ENCODE measurements at places on chromosomes 1 and 21. TPM values are rescaled to one million over a fixed set of nuclear protein-coding genes. Genes with fewer than 3 reads are reported as not detected.

Gene PYHIN1
- total RNA-seq = 0.22 TPM

Gene COL8A2
- total RNA-seq = 1.4 TPM

Gene SPRR4
- not detected for total RNA-seq

Gene CPLANE2
- total RNA-seq = 10.1 TPM

Gene IL19
- total RNA-seq = not detected

Gene HSD3B2
- not detected for total RNA-seq

Gene CAMK1G
- total RNA-seq = not detected

DNA sequence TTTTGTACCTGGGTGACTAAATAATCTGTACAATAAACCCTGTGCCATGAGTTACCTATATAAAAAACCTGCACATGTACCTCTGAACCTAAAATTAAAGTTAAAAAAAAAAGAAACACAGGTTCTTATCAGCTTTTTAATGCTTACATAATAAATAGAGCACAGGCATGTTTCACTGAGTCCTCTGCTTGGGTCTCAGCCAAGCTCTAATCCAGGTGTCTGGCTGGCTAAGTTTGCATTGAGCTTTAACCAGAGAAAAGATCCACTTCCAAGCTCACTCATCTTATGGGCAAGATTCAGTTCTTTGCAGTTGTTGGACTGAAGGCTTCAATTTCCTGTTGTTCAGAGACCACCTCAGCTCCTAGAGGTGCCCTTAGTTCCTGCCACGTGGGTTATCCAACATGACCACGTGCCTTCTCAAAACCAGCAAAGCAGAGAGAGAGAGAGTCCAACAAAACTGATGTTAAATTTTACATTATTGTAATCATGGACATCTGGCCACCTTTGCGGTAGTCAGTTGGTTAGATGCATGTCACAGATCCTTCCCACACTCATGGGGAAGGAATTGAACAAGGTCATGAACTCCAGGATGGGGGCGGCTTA is 68.2 kb upstream of the TMPRSS2 start:
- no peak for DNase-seq

- DNase-seq = no peak
Measured at GRCh38 chr1:110951161-110951560, 12.6 kb downstream of the LRIF1 start.

- DNase-seq = no peak
Measured at GRCh38 chr1:109847251-109847650, 63.4 kb upstream of the CSF1 start.

GRCh38 chr1:206122686-206123085 is 5.5 kb upstream of the AVPR1B start:
- DNase-seq = no peak

DNA sequence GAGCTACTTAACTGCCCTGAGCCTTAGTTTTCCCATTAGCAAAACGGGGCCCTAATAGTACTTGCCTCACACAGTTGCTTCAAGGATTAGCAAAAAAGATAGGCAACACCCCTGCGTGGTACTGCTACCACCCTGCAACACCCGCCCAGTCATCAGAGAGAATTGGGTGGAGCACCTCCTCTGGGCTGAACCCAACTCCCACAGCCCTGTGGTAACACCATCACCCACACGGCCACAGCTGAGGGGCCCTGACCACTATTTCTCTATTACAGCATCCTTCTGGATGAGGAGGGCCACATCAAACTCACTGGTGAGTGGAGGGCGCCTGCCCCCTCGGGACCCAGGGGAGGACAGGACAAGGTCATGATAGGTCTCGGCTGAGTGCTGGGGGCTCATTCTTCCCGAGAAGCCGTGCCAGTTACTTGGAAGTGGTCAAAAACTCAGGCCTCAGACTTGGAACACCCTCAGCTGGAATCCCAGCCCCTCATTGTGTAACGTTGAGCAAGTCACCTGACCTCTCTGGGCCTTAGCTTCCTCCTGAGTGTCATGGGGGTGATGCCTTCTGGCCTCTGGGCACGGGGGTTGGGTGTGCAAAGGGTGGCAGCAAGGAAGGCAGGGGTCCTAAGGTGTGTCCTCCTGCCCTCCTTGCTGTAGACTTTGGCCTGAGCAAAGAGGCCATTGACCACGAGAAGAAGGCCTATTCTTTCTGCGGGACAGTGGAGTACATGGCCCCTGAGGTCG is 24.6 kb downstream of the RPS6KA1 start:
- no peak for DNase-seq

- DNase-seq = no peak
Measured at GRCh38 chr1:53662169-53662568, 76.8 kb downstream of the GLIS1 start.

DNA sequence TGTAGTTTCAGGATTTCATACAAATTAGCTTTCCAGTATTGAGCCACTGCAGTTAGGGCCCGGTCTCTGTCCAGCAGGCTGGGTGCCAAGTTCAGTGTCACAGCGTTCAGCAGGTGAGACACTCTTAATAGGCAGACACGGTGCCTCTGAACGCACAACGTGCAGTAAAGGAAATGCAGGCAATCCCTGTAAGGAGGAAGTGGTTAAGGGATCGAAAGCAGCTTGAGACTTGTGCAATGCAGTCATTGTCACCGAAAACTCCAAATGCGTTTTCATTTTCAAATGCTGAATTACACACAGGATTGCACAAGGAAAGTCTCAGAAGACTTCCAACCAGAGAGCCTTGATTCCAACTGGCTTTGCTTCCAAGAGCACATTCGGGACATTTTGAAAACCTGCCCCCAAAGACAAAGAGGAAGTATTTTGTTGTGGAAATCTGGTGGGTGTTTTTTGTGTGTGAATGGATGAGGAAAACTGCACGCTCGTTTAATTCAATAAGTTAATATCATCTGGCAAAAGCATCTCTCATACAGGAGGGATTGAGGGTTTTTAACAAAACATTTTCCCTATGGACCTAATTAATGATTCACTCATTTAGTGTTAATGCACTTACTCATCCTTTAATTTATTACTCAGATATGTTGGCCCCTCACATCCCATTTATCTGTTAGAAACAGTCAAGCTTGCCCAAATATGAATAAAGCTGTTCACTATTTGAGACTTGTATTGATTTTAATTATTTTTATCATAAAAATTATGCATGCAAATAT is 61.6 kb downstream of the PTGS2 start:
- peak; percentile 73 for DNase-seq

- DNase-seq = no peak
Measured at GRCh38 chr1:117094841-117095604, 26.5 kb downstream of the TRIM45 start.

- no peak for DNase-seq
Measured at GRCh38 chr1:60091195-60091715, 17.7 kb upstream of the C1orf87 start.

- no peak for DNase-seq
Measured at GRCh38 chr1:44862829-44863401, 19.9 kb upstream of the PTCH2 start.

DNA sequence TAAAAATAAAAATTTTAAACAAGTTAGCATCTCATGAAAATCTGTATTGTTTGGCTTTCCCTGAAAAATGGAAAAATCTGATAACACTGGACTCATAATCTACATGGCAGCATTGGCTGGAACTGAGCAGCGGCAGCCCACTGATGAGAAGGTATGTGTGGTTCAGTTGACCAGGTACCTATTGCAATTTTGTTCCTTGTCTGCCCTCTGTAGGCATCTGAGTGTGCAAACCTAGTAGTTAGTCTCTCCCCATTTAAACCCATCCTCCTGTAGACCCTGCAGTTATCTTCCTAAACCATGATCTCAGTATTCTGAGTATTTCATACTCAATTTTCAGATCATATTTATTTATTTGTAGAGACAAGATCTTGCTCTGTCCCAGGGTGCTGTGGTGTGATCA is 59.4 kb upstream of the SERBP1 start:
- DNase-seq = no peak

GRCh38 chr1:209800984-209801834 is 4.7 kb downstream of the IRF6 start:
- peak; percentile 50 for DNase-seq

DNA sequence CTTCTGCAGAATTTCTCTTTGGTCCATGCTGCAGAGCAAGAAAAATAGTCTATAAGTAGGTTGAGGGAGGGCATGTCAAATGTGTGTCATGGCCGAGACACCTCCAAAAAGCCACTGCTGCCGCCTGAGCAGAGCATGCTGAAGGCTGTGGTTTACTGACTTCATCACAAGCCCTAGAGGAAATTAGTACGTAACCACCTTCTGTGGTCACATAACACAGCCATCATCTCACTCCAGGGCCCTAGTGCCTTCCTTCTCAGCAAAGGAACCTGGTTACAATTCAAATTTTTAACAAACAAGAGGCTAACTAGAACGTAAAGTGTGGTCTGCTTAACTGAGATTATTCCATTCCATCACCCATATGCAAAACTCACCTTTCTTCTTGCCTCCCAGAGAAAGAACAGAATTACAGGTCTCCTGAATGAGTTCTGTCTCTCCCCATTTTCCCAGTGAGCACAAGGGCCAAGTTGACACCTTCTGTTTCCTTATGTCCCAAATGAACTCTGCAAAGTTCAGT is at the start of gene PTPN22:
Gene PTPN22 (minus strand): TSS at position 116 of the 517 bp plus-strand sequence.
- DNase-seq = peak; percentile 53

GRCh38 chr1:59144959-59145358 is 151.9 kb upstream of the FGGY start:
- DNase-seq = no peak

- DNase-seq = no peak
Measured at GRCh38 chr1:143667730-143668129, 304.1 kb downstream of the FAM72C start.

DNA sequence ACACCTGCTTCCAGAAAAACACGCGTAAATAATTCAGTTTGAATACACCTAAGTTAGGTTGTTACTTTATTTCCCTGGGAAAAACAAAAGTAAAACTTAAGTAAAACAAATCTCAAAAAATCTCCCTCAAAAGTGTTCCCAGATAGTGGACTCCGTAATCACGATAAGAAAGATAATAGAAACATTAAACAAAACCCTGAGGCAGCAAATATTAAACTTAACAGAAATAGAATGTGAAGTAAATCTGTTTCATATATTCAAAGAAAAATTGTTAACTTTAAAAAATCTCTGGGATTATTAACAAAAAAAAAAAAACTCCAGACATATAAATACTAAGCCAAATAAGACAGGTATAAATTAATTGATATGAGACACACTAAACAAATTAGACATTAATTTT is 743.2 kb upstream of the NCAM2 start:
- DNase-seq = no peak

- no peak for DNase-seq
Measured at GRCh38 chr21:19237608-19238007, 834.0 kb upstream of the TMPRSS15 start.

DNA sequence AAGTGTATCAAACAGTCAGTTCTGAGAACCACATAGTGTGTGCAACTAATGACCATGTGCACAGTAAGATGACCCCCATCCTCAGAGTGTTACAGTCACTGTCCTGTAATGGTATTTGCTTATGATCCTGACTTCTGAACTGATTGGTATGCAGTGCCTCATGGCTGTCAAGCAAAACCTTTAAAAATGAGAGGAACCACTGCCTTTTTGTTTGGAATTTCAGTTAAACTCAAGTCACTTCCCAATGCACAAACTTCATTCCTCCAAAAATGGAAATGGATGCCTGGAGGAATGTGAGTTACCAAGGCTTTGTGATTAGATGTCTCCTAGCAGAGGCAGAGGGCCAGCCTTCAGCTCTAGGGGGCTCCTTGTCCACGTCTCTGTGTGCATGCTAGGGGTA is 10.5 kb downstream of the C1orf198 start:
- no peak for DNase-seq

DNA sequence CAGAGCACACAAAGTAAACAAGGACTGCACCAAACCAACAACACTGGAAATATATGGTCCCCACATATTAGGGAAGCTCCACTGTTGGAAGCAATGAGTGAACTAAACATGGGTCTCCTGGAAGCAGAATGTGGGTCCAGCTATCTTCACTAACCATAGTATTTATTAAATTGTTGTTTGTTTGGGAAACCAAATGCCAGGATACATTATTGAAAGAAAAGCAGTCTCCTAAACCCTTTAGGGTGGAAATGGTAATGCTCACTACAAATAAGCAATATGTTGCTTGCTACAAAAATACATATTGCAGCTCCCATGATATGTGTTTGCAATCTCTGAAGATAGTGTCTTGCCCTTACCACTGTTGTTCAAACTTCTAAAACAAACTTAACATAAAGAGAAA is 2.2 kb downstream of the NEGR1 start:
- DNase-seq = no peak

DNA sequence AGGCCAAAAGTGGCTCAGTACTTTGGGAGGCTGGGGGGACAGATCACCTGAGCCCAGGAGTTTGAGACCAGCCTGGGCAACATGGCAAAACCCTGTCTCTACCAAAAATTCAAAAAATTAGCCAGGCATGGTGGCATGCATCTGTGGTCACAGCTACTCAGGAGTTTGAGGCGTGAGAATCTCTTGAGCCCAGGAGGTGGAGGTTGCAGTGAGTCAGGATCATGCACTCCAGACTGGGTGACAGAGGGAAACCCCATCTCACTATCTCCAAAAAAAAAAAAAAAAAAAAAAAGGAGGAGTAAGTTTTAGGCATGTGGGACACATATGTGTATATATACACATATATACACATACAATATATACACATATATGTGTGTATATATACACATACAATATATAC is 165.3 kb upstream of the DPYD start:
- DNase-seq = no peak

- no peak for DNase-seq
Measured at GRCh38 chr21:35053356-35054096, 4.4 kb upstream of the RUNX1 start.

DNA sequence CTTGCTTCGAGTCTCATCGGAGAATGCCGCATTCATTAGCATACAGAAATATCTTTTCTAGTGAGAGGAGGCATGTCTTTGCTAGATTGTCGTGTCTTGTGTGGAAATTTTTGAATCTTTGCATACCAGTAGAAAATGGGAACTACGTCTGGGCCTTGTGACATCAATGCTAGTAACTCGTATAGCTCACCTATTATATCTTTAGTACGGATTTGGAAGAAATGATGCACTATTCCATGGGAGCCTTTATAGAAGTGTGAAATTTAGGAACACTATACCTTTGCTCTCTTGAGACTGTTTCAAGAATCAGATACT is 835 bp downstream of the UHMK1 start:
- DNase-seq = no peak
